Esophagus squamous epithelium (tissue), 5 donors: ENCODE measurements at places on chromosomes 2 and 18.

- no peak for DNase-seq
Measured at GRCh38 chr2:37026050-37026449, 58.1 kb downstream of the HEATR5B start.

DNA sequence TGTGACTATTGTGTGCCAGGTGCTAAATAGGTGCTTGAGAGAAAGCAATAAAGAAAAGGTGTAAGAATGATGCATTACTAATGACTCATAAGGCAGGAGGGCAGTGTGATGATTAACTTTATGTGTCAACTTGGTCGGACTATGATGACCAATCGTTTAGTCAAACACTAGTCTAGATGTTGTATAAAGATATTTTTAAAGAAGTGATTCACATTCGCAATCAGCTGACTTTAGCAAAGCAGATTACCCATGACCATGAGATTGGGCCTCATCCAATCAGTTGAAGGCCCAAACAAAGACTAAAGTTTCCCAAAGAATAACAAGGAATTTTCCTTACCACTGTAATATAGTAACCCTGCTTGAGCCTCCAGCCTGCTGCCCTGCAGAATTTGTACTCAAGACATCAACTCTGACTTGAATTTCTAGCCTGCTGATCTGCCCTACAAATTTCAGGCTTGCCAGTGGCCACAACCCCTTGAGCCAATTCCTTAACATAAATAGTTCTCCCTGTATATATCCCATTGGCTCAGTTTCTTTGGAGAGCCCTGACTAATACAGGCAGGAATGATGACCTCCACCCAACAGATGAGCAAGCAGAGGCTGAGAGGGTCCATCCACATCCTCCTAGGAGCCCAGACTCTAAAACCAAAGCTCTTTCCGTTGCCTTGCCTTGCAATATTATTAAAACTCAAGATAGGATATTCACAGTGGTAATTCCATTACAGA, 132.6 kb downstream of the ACTR3 start:
- no peak for DNase-seq

DNA sequence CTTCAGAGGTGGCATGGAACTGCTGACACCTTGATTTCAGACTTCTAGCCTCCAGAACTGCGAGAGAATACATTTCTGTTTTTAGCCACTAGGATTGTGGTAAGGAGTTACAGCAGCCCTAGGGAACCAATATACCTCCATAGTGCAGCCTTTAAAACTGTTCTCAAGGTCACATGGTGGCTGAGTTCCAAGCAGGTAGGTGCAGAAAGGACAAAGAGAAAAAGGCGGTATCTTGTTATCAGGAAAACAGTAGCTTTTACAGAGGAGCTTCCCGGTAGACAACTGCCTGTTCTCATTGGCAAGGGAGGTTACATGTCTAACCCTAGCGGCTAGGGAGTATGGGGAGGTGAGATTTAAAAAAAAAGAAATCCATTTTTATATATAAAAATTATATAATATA, 96.2 kb upstream of the BCL2L11 start:
- no peak for DNase-seq

- no peak for DNase-seq
Measured at GRCh38 chr2:187056416-187057334, 207.7 kb upstream of the ZSWIM2 start.

DNA sequence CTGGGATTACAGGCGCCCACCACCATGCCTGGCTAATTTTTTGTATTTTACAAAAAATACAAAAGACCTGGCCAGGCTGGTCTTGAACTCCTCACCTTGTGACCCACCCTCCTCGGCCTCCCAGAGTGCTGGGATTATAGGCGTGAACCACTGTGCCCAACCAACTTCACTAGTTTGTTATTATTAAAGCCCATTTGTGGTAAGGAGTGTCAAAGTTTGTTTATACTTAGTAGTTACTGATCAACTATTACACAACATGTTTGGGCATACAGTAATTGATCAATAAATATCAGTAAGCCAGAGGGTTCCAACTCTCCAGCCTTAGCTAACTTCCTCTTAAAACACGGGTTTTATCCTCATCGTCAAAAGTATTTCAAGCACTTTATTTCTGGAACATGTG, 67.5 kb upstream of the ZNG1B start:
- no peak for DNase-seq

DNA sequence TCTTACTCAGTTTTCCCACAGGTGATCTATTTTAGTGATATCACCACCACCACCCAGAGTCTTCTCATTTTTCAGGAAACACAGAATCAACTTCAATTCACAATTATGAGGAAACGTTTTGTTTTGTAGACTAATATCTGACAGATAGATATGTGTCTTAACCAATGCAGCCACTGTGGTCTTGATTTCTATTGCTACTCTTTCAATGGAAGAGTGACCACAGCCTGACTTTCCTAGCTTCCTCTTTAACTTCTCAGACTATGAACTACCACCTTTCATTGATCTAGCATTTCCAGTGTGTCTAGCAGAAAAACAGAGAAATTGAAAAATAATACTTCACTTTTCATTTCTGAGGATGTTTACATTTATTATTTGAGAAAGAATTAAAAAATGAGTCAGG, 20.5 kb downstream of the ADAM17 start:
- no peak for DNase-seq

DNA sequence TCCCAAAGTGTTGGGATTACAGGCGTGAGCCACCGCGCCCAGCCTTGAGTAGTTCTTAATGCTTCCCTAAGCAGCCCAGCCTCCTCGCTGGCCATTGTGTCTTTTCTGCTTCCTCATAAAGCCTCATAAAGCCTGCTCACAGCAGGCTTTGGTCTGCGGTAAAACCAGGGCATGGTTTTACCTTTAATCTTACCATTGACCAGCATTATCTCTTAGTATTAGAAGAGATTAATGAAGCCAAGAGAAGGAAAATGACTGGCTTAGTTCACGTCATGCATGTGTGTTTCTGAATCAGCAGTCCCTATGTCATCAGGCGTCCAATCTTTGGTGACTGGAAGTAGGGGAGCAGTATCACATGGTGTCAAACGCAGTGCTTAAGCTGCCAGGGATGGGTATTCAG, 14.9 kb upstream of the CDCA7 start:
- no peak for DNase-seq

DNA sequence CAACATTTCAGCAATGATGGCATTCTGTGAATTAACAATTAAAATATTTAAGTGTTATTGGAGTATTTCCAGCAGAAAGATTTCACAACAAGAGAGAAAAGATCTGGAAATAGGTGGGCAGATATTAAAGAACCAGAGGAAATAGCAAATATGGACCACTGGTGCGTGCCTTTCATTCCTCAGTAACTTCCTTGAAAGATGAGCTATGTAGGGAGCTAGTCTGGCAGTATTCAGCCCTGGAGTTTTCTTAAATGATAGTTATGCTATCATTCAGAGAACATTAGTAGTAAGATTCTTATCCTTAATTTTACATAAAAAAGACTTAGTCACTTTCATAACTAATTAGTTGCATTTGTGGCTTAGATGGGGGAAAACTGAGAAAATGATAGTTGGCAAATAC, 41.5 kb downstream of the TANC1 start:
- no peak for DNase-seq

GRCh38 chr2:216222650-216223352, 113.7 kb downstream of the XRCC5 start:
- no peak for DNase-seq

DNA sequence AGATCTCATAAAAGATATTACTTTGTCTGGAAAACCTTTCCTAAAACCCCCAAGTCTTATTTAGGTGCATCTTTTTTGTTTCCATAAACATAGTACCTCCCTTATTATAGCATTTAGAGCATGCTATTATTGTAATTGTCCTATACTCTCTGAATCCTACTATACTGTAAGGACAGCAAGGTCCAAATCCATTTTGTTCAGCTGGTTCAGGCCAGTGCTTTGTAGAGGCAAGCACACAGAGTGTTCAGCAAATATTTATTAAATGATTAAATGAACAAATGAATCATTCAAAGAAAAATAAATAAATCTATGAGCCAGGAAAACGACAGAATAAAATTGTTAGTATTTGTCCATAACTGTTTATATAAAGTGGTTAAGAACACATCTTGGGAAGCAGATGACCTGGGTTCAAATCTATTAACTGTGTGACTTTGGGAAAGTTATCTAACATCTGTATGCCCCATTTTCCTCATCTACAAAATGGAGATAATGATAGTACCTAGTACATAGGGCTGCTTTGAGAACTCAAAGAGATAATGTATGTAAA, 86.0 kb downstream of the COL3A1 start:
- DNase-seq, result no peak

- no peak for DNase-seq
Measured at GRCh38 chr2:235925250-235925919, 242.8 kb downstream of the GBX2 start.

DNA sequence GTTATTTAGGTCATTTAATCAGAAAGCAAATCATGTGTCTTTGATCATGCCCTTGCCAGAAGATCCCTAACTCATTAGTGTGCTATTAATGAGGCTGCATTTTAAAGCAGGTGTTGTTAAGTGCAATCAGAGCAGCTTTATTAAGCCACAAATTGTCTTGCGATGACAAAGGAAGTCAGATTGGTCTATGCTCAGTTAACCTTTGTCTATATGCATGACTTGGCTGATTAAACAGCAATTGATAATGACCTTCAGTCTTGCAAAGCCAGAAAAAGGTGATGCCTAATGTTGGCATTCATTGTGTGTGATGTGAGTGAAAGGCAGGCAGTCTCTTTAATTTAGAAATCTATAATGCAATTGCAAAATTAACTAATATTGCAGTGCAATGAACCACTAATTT, 166.9 kb downstream of the RND3 start:
- no peak for DNase-seq

- DNase-seq, result no peak
Measured at GRCh38 chr18:74229891-74230290, 61.9 kb downstream of the CYB5A start.

DNA sequence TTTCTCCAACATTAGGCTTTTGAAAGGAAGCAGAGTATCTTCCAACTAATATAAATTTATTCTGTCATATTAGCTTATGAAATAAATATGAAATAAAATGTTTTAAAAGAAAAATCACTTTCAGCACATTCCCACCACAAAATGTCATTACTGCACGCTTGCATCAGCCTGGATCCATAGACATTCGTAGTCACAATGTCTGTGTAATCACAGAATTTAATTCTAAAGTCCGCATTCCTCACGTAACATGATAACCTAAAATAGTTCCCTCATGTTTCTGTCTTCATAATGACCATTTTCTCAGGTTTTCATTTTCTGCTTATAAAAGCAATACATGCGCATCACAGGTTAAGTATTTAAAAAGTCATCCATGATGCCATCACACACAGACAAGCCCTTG, 47.1 kb downstream of the HDAC4 start:
- no peak for DNase-seq

DNA sequence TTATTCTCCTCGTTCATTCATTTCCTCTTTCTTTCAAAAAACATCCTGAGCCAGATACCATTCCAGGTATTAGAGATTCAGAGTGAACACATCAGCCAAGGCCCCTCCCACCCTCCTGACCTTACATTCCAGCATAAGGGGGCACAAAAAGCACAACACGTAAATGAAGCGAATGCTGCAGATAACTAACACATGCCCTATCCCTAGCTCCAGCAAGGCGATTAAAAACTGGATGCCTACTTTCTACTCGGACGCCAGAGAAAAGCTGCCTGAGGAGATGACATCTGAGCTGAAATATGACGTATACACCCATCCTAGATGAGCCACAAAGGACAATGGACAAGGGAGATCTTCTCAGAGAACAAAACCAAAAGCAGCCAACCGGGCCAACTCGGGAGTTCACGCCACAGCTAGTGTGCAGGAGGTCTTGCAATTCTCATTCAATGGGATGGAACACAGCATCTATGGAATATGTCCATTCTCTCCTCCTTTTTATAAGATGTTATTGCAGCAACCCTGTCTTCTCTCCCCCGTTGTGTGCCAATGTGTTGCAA, 33.5 kb downstream of the FEZ2 start:
- no peak for DNase-seq

GRCh38 chr18:12908706-12909105, 24.7 kb upstream of the PTPN2 start:
- DNase-seq, result no peak
